AML-193 (cell line): ENCODE measurements at places on chromosomes 6 and 20.

GRCh38 chr6:41938590-41939175 lies 2.9 kb downstream of the CCND3 start:
- DNase-seq: no peak

- DNase-seq: no peak
These were observed 172.5 kb upstream of the FERMT1 start for GRCh38 chr20:6295127-6295866.

DNA sequence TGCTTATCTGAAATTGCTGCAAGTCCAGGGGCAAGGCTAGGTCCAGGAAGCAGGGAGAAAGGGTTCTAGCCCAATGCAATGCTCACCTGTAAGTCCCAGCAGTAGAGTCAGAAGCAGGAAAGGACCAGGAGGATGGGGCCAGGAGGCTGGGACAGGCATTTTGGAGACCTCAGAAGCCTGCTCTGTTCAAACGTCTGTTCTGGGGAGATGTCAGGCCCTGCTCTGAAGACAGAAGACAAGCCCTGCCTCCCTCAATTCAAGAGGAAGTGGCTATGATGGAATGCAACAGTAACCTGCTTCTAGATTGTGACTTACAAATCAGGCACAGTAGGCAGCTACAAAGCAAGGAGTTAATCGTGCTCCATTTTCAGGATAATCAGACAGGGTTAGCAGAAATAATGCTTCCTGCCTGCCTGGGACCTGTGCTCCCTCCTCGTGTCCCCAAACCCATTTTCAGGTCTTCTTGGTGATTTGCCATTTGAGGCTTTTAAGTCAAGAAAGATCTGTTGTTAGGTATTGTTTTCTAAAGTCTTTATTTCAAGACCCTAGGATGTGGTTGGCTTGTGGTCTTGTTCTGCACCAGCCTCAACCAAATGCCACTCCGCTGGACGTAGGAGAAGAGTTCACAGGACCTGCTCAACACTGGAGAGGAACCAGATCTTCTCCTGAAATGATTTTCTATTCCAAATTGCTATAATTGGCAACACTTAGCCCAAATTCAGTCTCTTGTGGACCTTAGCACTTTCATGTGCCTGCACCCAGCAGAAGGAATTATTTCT lies at the start of gene SIRPG:
Gene SIRPG, minus strand, starts transcription at position 224 of the 779 bp plus-strand sequence. Its CDS starts 65 bp downstream, at position 159.
- peak; percentile 36 for DNase-seq

- no peak for DNase-seq
These were observed 30.7 kb downstream of the CHD6 start for GRCh38 chr20:41587523-41587922.

DNA sequence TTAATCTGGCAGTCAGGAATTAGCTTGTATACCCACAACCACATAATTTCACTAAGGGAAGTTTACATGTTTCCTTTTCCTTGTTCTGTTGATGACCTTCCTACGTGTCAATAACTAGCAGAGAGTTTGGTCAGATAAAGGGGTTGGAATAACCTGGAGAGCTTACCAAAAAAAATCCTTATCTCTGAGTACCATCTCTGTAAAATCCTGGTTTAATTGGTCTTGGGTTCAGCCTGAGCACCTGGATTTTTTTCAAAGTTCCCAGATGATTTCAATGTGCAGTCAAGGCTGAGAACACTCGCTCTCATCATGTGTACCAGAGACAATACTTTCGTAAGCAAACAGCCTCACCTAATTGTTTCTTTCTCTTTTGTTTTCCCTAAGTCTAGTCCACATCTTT lies 483.8 kb upstream of the FLRT3 start:
- DNase-seq: no peak

DNA sequence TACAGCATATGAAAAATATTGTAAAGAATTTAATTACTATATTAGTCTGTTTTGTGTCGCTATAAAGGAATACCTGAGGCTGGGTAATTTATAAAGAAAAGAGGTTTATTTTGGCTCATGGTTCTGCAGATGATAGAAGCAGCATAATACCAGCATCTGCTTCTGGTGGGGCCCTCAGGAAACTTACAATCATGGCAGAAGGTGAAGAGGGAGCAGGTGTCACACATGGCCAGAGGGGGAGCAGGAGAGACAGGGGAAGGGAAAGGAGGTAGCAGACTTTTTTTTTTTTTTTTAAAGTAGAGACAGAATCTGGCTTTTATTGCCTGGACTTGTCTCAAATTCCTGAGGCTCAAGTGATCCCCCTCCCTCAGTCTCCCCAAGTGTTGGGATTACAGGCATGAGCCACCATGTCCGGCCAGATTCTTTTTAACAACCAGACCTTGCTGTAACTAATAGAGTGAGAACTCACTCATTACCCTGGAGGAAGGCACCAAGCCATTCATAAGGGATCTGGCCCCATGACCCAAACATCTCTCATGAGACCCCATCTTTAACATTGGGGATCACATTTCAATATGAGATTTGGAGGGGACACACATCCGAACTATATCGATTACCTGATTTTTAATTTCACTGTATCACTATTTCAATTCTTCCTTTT lies 64.6 kb downstream of the MAN1A1 start:
- no peak for DNase-seq

GRCh38 chr6:139475646-139476045 lies 101.2 kb upstream of the CITED2 start:
- no peak for DNase-seq

DNA sequence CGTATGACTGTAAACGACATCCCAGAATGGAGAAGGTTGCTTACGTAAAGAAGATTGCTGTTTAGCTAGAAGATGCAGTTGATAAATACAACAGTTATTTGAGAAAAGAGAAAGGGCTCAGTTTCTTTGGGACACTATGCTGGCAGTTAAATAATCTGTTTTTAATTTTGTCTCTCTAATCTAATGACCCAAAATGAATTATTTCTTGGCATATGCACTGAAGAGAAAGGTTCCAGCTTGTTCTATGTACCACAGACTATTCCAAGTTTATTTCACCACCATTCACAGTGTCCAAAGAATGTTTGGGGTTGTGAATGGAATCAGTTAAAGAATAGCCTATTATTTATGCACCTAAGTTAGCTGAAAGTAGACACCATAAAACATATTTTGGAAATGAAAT lies 449.9 kb downstream of the RNF144B start:
- DNase-seq: no peak

DNA sequence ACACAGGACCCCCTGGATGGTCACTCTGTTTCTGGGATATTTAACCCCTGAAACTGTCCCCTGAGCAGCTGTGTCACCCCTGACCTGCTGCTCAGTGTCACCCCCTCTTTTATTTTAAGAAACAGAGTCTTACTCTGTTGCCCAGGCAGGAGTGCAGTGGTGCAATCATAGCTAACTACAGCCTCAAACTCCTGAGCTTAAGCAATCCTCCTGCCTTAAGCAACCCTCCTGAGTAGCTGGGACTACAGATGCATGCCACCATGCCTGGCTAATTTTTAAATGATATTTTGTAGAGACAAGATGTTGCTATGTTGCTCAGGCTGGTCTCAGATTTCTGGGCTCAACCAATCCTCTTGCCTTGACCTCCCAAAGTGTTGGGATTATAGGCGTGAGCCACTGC lies 21.5 kb upstream of the GTSF1L start:
- peak; percentile 74 for DNase-seq

GRCh38 chr6:34055223-34055933 lies 90.5 kb downstream of the GRM4 start:
- DNase-seq: peak; percentile 50
